ENCODE measurements at places on chromosomes 3 and 15. TPM values are rescaled to one million over a fixed set of nuclear protein-coding genes. Genes with fewer than 3 reads are reported as not detected.

Gene IP6K2
- 67.0 TPM for total RNA-seq

Gene WNT5A
- total RNA-seq, result 28.8 TPM

Gene SCAMP5
- total RNA-seq, result 3.2 TPM

Gene TM4SF18
- 16.6 TPM for total RNA-seq

Gene SH2D7
- not detected for total RNA-seq

Gene A4GNT
- total RNA-seq, result not detected

Gene LSAMP
- 7.9 TPM for total RNA-seq
